Lower lobe of right lung (tissue), 2 donors: ENCODE measurements at places on chromosomes 11 and 22.

DNA sequence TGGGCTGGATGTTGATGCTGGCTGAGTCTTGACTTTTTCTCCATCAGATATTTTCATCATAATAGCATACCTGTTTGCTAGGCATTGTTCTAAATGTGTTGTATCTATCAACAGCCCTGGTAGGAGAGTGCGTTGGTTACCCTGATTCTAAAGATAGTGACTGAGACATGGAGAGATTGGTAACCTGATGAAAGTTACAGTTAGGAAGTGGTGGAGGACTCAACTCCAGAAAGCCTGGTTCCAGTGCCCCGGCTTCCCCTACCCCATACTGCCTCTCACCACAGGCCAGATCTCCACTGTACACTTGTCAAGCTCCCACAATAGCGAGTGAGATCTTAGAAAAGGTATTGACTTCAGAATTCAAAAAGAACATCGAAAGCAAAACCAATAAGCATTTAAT is 22.8 kb upstream of the RELT start:
- no peak for DNase-seq

DNA sequence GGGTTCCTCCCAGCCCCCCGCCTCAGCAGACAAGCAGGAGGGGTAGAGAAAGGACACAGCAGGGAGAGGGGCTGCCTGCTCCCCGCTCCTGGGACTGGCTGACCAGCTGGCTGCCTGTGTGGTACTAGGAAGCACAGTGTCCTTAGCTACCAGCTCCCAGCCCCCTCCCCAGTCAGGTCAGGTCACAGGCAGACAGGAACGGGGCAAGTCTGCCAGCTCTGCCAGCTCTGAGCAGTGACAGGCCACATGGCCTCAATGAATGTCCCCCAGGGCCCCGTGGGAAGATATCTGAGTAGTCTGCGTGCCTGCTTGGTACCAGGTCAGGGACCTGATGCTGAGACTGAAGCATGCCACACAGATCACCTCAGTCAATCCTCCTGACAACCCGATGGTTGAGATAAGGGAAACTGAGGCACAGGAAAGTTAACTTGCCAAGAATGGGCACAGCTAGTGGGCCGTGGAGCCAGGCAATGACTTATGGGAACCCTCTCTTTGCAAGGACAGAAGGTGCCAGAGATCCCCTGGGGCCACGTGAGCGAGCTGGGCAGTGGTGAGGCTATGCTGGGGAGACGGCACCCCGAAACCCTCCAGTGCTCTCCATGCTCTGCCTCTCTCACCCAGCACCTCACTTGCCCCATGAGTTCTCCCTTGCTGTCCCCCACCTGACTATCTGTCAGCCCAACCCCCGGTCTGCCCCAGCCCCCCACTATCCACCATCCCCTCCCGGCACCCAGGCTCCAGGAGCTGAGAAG is 13.8 kb upstream of the MFNG start:
- no peak for DNase-seq

DNA sequence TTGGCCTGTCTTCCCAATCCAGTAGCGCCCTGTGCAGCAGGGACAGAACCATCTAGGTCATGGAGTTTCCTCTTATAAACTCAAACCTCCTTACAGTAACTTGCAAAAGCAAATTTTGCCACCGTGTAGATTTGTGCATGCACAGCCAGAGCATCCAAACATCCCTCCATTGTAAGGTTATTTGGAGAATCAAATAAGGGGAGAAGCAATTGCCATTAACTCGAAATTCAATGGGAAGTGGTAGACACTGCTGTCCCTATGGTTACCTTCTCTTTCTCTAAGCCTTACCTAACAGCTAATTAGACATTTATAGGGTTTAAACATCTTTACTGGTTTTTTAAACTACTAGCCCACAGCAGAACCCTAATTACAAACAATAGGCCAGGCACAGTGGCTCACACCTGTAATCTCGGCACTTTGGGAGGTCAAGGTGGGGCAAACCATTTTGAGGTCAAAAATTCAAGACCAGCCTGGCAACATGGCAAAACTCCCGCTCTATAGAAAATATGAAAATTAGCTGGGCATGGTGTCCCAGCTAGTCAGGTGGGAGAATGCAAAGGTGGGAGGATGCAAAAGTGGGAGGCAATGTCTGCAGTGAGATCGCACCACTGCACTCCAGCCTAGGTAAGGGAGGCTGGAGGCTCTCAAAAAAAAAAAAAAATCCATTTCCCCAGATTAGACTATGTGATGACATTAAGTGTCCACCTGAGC is 6.6 kb downstream of the HSPA8 start:
- DNase-seq = no peak

DNA sequence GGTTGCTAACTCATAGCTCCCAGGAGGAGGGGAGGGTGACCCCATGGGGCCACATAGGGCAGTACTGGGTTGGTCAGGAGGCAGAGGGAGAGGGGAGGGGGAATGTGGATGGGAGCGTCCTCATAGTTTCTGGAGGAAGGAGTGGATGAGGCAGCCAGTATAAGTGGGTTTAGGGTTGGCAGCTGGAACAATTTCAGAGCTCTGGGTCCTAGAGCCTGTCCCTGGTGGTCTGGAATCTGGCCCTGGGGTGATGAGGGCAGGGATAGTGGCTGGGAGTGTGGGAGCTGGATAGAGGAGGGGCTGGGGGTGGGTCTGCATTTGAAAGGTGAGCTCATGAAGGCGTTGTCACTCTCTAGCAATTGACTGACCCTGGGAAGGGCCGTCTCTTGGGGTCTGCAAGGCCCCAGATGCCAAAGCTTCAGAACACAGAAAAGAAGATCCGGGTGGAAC is 5.3 kb upstream of the MRGPRG start:
- no peak for DNase-seq

DNA sequence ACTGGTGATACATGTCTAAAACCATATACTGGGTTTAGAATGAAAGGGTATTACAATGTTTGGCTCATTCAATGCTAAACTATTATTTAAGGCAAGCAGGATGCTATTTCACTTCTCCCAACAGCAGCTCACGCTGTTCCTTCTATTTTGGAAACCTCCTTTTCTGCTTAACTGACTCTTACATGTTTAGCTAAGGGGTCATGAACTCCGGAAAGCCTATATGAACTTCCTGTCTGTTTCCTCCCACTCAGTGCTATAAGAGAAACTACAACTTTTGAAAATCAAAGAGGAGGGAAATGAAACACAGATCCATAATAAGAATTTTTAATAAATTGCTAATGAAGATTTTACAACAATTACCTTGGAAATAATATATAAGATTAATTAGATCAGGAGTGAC is 30.9 kb downstream of the SLC36A4 start:
- DNase-seq = no peak

DNA sequence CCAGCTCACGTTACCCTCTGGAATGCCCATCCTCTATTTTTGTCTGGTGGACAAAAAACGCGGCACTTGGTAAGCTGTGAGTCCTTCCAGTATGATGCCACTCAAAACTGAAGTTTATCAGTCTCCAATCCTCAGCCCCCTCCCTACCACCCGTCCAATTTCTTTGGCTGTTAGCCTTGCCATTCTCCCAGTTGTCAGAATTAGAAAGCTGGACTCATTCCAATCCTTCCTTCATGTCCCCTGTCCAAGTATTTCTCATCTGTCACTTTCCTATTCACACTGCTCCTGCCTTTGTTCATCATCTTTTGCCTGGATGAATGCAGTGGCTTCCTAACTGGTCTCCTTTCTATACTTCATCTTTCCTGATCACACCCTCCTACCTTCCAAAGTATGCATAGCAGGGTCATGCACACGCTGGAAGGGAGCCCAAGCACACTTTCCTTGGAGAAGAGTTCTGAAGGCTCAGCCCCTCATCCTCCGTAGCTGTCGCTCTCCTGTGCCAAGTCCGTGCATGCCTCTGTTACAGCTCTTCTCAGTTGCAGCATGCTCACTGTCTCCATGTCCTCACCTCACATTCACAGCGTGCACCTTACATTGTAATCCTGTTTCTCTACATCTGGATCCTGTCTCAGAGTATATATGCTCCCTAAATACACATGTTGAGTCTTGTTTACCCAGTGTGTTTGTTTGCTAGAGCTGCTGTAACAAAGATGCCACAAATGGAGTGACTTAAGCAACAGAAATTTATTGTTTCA is 19.4 kb downstream of the APLP2 start:
- DNase-seq = no peak

- no peak for DNase-seq
Measured at GRCh38 chr11:130706572-130706971, 209.7 kb downstream of the SNX19 start.

- DNase-seq = no peak
Measured at GRCh38 chr11:68333173-68333572, 20.8 kb downstream of the LRP5 start.

GRCh38 chr11:59172345-59173079 is 580 bp downstream of the DTX4 start:
- peak; percentile 58 for DNase-seq

GRCh38 chr11:72782081-72782920 is 11.5 kb downstream of the STARD10 start:
- peak; percentile 56 for DNase-seq

- DNase-seq = no peak
Measured at GRCh38 chr11:10696468-10697322, 3.1 kb upstream of the IRAG1 start.
